Stimulated activated CD4-positive, alpha-beta T cell treated with anti-CD3 and anti-CD28 coated beads, Interleukin-4, amount 100 ng/mL, for 4 hours (primary cell): ENCODE measurements at places on chromosomes 16 and 17.

- no peak for DNase-seq
Measured at GRCh38 chr17:64209983-64210382, 53.1 kb downstream of the TEX2 start.

DNA sequence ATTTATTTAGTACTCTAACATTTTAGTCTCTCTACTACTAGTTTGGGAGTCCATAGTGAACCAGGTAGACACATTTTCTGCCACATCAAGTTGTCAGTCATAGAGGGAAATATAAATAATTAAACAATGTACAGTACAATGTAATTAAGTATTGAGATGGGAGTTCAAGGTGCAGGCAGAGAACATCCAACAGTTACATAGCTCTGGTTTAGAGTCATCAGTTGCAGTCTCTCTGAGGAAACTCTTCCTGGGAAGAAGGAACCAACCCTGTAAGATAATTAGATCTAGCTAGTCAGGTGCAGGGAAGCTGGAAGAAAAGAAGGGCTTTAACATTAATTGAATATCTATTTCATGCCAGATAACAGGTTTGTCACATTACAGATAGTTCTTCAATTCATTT lies 457.9 kb upstream of the DYNLRB2 start:
- no peak for DNase-seq

DNA sequence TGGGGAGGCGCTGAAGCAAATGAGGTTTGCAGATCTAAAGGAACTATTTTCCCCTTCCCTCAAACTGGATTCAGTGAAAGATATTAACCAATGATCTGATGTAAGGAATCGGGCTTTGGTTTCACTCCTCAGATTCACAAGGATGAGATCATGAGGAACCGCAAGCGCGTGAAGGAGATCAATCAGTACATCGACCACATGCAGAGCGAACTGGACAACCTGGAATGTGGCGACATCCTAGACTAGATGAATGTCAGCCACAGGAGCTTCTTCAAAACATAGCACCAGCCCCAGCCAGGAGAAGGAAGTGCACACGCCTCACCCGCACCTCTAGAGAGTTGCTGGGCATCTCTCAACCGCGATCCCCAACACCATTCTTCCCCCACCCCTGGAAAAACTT lies 22.5 kb downstream of the ATPAF2 start:
- DNase-seq: no peak

- DNase-seq: no peak
Measured at GRCh38 chr16:11015076-11015475, 70.7 kb downstream of the CLEC16A start.

GRCh38 chr16:88774544-88775393 lies 10.3 kb downstream of the PIEZO1 start:
- DNase-seq: no peak

GRCh38 chr17:1008008-1008761 lies 11.3 kb downstream of the TIMM22 start:
- no peak for DNase-seq

- no peak for DNase-seq
Measured at GRCh38 chr16:71758293-71758760, 33.8 kb upstream of the PHLPP2 start.

DNA sequence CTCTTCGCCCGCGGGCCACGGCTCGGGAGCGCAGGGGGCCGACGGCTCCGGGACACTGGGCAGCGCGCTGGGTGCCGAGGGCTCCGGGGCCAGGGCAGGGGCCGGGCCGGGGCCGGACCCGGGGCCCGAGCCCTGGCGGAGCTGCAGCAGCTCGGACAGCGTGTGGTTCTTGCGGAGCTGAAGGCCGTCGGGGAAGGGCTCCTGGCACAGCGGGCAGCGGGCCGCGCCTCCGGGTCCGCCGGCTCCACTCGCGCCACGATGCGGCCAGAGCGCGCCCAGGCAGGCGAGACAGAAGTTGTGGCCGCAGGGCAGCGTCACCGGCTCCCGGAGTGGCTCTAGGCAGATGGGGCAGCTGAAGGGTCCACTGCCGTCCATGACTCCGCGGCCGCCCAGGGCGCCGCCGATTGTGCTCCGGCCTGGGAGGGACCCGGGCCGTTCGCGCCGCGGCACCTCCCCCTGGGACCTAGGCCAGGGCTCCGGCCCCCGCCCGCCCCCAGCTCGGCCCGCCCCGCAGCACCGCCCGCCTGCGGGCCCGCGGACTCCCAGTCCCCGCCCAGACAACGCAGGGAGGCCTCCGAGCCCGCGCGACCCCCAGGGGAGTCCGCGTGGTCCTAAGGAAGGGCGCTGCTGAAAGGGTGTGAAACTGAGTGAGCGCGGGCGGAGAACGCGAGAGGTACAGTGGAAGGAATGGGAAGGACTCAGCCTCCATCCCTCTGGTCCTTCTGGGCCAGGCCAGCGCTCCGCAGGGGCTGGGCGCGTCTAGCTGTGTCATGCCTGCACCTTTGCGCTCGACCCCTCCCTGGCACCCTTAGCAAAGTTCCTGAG lies at the start of gene TRIM47:
Gene TRIM47 (minus strand): TSS at position 408 of the 825 bp plus-strand sequence. CDS start 33 bp downstream, at position 375.
- DNase-seq: no peak

DNA sequence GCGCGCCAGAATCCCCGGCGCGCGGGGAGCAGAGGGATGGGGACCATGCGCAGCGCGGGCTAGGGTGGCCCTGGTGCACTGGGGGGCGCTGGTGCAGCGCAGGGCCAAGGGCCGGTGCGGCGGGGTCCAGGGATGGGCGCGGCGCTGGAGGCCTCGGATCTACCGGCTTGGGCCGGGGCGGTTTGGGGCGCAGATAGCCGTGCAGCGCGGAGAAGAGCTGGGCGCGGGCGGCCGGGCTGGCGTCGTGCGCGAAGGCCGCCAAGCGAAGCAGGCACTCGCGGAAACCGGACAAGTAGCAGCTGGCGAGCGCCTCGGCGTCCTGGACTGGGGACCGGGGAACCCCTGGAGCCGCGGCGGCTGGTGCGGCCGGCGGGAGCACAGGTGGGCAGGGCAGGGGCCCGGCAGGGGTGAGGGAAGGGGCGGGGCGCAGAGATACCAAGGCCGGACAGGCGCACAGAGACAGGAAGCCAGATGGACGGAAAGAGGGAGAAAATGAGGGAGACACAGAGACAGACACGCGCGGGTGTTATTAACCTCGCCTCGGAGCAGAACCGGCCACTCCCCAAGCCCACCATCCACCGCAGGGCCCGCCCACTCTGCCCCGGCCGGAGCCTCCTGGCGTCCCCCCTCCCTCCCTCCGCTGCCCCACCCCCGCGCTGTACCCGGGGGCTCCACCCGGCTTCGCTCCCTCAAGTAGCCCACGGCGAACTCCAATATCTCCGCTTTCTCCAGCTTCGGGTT lies 2.1 kb downstream of the HES7 start:
- DNase-seq: peak; percentile 58

GRCh38 chr17:81322271-81323082 lies 27.4 kb upstream of the SLC38A10 start:
- DNase-seq: peak; percentile 23

DNA sequence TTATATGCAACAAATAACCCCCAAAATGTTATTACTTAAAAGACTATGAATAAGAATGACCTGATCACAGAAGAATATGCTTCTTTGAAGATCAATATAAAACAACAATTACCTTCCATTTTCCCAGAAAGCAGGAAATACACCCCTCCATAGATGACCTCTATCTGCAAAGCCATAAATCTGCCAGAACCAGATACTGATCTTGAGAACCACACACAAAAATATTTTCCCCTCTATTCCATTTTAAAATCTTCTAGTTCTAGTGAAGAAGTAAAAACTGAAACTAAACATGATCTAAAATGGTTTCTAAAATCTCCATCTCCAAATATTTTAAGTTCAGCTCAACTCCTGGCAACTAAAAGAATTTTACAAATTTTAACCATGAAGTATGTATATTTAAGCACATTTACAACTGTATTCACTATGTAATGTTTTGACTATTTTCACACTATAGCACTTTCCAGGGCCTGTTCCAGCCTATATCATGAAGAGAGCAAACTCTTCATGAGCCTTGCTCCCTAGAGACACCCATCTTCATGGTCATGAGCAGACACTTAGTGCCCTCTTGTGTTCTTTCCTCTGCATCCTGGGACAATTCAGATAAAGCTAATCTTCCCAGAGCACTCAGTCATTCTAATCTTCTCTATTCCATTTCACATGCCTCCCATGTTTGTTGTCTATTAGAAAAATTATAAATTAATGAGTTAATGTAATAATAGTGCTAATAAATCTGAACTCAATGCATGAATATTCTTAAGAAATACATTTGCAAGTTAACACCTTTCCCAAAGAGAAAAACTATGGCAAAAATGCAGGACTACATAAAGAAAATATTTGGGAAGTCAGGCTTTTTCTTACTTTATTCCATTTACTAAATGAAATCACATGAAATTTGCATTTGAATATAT lies 87.0 kb downstream of the HELZ start:
- DNase-seq: no peak

DNA sequence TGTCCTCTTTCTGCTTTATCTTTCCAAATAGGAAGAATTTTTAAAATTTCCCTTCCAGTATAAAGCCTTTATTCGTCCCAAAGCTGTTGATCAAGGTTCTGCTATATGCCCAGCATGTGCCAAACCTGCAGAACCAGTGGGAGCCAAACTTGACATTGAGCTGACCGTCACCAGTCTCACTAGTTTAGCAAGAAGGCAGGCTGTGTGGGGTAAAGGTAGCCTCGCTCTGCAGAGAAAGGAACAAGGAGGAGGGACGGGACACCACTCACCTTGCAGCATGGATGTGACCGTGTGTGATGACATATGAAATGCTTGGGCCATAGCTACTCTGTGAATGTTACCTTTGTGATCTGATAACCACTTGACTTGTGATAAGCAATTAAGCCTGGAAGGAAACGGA lies 392.2 kb downstream of the CPPED1 start:
- no peak for DNase-seq

GRCh38 chr16:72788269-72788809 lies 259.6 kb downstream of the ZFHX3 start:
- DNase-seq: no peak

- no peak for DNase-seq
Measured at GRCh38 chr17:83123896-83124801, 44.7 kb downstream of the METRNL start.

- no peak for DNase-seq
Measured at GRCh38 chr16:87561200-87562105, 40.9 kb upstream of the JPH3 start.

DNA sequence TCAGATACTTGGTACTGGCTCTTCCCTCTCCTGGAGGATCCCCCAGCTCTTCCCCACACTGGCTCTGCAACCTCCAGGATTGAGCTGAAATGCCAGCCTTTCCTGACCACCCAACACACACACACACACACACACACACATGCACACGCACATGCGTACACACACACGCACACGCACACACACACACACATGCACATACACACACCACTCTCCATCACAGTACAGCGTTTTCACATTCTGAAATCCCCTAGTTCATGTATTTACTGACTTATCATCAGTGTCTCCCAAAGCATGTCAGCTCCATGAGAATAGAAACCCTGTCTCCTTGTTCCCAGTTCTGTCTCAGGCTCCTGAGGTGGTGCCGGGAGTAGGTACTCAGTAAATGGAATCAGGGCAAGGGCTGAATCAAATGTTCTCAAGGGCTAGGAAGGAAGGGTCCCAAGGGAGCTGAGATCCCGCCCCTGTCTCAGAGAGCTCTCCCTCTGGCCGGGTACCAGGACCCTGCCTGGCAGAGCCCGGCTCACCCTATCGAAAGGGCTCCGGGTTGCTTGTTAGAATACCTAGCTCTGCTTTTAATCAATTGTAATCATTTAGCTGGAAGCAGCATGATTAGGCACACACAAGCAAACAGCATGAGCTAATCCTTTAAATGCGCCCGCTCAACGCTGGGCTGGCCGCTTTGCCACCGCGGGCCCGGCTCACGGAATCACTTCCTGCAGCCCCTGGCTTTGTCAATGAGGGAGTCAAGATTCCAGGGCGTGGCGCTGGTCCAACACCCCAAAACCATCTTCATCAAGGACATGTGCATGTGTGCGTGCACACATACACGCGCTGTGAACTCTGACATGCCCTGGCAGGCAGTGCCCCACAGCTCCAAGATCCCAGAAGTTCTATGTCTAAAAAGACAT lies 140.7 kb downstream of the C16orf78 start:
- DNase-seq: no peak

GRCh38 chr17:18323007-18323406 lies 7.9 kb downstream of the SMCR8 start:
- DNase-seq: no peak

DNA sequence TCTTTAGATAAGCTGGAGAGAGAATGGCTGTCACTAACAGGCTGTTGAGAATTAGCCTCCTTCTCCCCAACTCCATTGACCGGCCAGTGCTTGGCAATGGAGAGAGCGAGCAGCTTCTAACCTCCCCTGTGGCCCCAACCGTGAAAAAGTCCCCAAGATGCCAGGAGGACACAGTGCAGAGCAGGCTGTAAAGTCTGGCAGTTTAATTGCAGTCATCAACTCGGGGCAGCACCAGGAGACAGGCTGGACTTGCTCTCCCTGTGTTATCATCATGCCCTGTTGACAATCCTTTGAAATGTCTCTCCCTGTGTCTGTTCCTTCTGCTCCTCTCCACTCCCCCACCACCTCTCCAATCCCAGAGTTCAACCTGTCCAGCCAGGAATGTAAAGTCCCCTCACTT lies 705 bp upstream of the CDRT4 start:
- no peak for DNase-seq

GRCh38 chr17:78130090-78130436 lies 508 bp upstream of the TMC8 start:
- no peak for DNase-seq

- no peak for DNase-seq
Measured at GRCh38 chr17:78397681-78398101, 19.2 kb downstream of the PGS1 start.

- no peak for DNase-seq
Measured at GRCh38 chr17:77674358-77674757, 284.1 kb upstream of the TNRC6C start.

- no peak for DNase-seq
Measured at GRCh38 chr17:50881182-50881581, 15.0 kb upstream of the TOB1 start.

GRCh38 chr17:43732958-43733357 lies 25.6 kb downstream of the SOST start:
- DNase-seq: no peak

GRCh38 chr16:29926711-29927052 lies 656 bp upstream of the KCTD13 start:
- no peak for DNase-seq

DNA sequence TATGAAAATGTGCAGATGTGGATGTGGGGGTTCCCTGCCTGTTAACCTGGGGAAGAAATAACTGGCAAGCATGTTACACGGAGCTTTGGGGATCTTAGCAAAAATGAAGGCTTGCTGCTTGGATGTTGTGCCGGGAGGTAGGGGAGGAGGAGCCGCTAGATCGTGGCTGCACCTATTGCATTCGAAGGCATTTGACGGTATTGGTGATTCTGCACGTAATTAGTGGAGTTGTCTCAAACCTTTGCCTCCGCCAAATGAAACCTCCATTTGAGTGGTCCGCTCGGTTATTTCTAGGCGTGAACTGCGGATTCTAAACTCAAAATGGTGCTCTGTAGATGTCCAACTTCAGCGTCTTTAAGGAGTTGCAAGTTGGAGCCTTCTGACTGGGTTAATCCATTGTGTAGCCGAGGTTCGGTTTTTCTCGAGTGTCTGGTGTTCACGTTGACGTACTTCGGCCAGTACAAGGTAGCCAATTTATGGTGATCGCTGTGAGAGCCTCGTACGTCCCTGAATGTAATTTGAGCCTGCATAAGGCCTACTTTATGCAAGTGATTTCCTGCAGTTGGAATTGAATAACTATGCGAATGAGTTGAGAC lies 1.5 kb downstream of the TNRC6C start:
- no peak for DNase-seq
